ENCODE measurements at places on chromosomes 5 and 9.

- DNase-seq: no peak
- H3K27ac ChIP-seq: no peak overlapping the region
- peaks cover 3% of the 10 kb centered on the region for H3K27me3 ChIP-seq
- no peaks in the 10 kb centered on the region for H3K36me3 ChIP-seq
Observed at GRCh38 chr5:14379739-14380497, 201.7 kb upstream of the OTULINL start.

DNA sequence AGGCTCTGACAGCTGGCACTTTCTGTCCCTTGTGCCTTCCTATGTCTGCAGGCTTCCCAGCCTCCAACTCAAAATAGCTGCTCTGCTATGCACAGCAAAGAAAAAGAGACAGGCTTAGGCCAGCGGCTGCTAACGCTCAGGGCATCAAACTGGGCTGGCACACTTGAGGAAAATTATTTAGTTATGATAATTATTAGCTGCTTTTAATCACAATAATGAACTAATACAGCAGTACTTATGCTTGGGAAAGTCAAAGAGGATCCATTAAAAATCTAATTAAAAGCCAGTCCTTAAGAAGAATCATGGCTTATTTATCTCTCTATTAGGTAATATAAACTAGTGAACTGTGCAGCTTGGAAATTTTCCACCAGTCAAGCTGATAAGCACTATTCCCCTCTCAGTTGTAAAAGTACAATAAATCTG, 233.2 kb downstream of the SLIT3 start:
- H3K36me3 ChIP-seq: no peaks in the 10 kb centered on the region
- H3K4me3 ChIP-seq: no peak overlapping the region
- no peaks in the 10 kb centered on the region for H3K4me1 ChIP-seq
- no peak for DNase-seq
- H3K27me3 ChIP-seq: peaks cover 22% of the 10 kb centered on the region

DNA sequence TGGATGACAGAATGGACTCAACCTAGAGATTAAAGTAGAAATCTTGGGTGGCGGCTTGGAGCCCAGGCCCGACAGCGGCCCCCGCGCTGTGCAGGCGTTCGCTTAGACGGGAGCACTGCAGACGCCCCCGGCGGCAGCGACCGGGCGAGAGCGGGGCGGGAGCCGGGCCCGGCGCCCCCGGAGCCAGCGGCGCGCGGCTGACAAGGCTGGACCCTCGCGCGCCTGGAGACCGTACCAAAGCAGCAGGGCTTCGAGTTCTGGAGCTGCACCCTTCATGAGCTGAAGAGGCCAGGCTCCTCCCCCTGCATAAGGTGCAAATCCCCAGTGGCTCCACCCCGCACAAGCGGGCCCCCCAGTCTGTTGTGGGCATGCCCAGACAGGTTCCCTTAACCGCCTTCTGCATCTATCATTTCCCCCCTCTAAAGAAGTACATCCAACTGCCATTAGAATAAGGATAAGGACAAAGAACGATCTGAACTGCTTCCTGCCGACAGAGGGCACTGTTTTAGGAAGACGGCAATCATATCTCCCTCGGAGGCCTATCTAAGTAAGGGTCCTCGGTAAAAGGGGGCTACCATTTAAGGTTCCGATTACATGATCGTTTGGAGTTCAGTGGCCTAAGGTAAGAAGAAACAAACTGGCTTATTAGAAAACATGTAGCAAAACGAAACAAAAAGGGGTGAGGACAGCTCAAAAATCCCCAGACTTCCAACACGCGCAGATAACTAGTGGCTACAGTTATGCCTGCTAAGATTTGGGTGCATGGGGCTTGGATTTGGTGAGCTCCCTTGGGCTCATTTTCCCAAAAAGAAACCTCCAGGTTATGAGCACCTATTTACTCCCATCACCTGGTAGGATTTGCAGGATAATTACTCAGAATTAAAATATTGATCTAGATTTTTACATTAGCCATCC, 66.3 kb downstream of the RGMB start:
- H3K27me3 ChIP-seq: no peaks in the 10 kb centered on the region
- no peak for DNase-seq
- H3K4me1 ChIP-seq: no peaks in the 10 kb centered on the region
- H3K4me3 ChIP-seq: no peak overlapping the region

GRCh38 chr9:17936365-17936764, 357.5 kb downstream of the SH3GL2 start:
- no peaks in the 10 kb centered on the region for H3K4me1 ChIP-seq
- H3K27me3 ChIP-seq: no peaks in the 10 kb centered on the region

- H3K4me1 ChIP-seq: peaks cover 18% of the 10 kb centered on the region
- no peaks in the 10 kb centered on the region for H3K27me3 ChIP-seq
- no peak overlapping the region for H3K27ac ChIP-seq
- peaks cover 47% of the 10 kb centered on the region for H3K36me3 ChIP-seq
- no peak overlapping the region for H3K4me3 ChIP-seq
- DNase-seq: no peak
Observed at GRCh38 chr9:6838158-6838557, 80.4 kb downstream of the KDM4C start.

- H3K4me3 ChIP-seq: no peak overlapping the region
- H3K27ac ChIP-seq: no peak overlapping the region
- peaks cover 21% of the 10 kb centered on the region for H3K27me3 ChIP-seq
- no peaks in the 10 kb centered on the region for H3K4me1 ChIP-seq
Observed at GRCh38 chr9:116786737-116787136, 99.6 kb downstream of the TRIM32 start.

- no peak for DNase-seq
- no peak overlapping the region for H3K27ac ChIP-seq
- H3K27me3 ChIP-seq: peaks cover 18% of the 10 kb centered on the region
Observed at GRCh38 chr5:172446336-172447051, 7.8 kb downstream of the SH3PXD2B start.

DNA sequence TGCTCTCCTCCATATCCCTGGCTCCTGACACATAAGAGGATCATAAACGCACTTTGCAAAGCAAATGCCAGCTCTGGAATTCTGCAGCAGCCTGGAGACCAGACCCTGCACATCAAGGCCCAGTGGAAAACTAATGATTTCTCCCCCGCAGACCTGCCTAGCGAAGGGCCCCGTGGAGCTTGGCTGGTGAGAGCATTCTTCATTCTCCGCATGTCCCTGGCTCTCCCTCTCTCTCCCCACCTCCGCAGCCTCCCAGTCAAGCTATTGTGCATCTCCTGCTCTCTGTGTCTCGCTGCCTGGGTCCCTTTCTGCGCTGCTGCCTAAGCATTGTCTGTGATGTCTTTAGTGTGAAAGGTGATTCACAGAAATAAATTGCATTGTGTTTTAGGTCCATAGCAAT, 46.7 kb downstream of the GRIA1 start:
- no peaks in the 10 kb centered on the region for H3K4me1 ChIP-seq
- peaks cover 2% of the 10 kb centered on the region for H3K27me3 ChIP-seq
- H3K4me3 ChIP-seq: no peak overlapping the region
- H3K27ac ChIP-seq: no peak overlapping the region

- H3K27ac ChIP-seq: no peak overlapping the region
- H3K4me3 ChIP-seq: no peak overlapping the region
- peaks cover 1% of the 10 kb centered on the region for H3K27me3 ChIP-seq
- peaks cover 2% of the 10 kb centered on the region for H3K36me3 ChIP-seq
Observed at GRCh38 chr5:38621840-38622437, 65.5 kb upstream of the LIFR start.

GRCh38 chr5:148825716-148826052, 727 bp upstream of the ADRB2 start:
- no peaks in the 10 kb centered on the region for H3K36me3 ChIP-seq
- peak overlapping the region; percentile 88 for H3K4me3 ChIP-seq
- peak overlapping the region; percentile 87 for H3K27ac ChIP-seq
- no peaks in the 10 kb centered on the region for H3K27me3 ChIP-seq
- no peak for DNase-seq

DNA sequence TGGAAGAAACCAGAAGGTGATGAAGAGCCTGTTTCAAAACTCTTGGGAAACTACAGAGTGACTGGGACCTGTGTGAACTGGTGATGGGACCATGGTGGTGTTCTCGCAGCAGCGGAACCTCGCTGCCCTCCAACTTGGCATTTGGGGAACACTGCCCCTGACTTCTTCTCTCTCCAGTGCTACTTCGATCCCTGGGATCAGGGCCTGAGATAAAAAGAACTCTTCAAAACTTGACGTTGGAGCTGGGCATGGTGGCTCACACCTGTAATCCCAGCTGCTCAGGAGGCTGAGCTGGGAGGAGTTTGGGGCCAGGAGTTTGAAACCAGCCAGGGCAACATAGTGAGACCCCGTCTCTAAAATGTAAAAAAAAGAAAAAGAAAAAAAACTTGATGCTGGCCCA, 18.1 kb downstream of the PITX1 start:
- DNase-seq: no peak
- no peaks in the 10 kb centered on the region for H3K27me3 ChIP-seq
- H3K4me3 ChIP-seq: no peak overlapping the region
- H3K27ac ChIP-seq: no peak overlapping the region

DNA sequence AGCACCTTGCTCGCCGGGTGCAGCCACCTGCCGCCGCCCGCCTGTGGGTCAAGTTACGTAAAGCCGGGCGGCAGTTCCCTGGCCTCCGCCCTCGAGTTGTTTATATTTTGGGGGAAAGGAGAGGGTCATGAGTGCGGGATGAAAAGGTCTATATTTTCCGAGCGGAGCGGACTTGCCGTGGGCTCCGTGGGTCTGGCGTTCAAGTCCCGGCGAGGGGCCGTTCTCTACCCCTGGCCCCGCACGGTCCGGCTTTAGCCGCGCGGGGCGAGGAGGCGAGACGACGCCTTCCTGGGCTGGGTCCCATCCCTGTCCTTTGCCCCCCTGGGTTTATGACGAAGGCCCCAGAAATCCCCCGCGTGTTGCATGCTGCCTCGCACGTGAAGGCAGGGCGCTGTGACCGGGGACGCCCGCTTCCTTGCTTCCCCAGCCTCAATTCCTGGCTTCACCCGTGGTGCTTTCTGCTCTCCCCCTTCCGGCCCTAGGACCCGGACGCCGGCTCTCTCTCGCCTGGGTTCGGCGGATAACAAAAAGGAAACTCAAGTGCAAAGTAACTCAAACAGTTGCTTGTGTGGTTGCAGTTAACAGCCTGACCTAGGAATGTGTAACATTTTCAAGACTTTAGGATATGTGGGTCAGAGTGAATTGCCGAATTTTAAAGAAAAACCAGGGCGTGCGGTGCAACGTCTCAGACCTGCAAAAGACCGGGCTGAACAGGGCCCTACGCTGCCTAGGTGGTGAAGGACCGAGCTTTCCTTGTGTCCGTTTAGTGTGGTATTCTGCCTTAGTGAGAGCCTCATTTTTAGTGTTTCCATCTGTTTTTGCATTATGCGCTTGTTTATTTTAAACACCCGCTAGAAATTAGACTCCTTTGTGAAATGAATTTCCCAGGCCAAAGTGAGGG, 810 bp downstream of the VPS13A start:
- peak overlapping the region; percentile 96 for H3K4me3 ChIP-seq
- H3K4me1 ChIP-seq: peaks cover 11% of the 10 kb centered on the region
- DNase-seq: peak; percentile 60
- peak overlapping the region; percentile 96 for H3K27ac ChIP-seq

- H3K27me3 ChIP-seq: no peaks in the 10 kb centered on the region
- no peaks in the 10 kb centered on the region for H3K4me1 ChIP-seq
- no peak overlapping the region for H3K4me3 ChIP-seq
- DNase-seq: no peak
- H3K27ac ChIP-seq: no peak overlapping the region
Observed at GRCh38 chr5:144945503-144945902, 774.8 kb downstream of the KCTD16 start.

- DNase-seq: no peak
- H3K4me3 ChIP-seq: no peak overlapping the region
- peaks cover 30% of the 10 kb centered on the region for H3K27me3 ChIP-seq
- H3K27ac ChIP-seq: no peak overlapping the region
Observed at GRCh38 chr9:73009649-73010288, 56.9 kb upstream of the ALDH1A1 start.

DNA sequence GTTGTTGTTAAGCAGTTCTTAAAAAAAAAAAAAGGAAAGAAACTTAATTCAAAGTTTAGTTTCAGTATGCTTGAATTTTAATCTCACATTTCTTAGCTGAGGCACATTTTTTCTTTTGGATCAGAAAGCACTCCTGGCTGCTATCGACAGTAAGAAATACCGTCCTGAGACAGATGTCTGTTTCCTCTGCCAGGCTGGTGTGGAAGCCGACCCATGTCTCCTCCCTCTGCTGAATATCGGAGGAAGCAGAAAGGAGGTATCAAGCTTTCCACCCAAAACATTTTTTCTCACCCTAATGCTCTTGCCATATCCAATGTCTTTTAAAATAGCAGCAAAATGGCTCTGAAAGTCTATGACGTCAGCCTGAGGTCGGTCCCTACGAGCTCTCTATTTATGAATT, 208.1 kb downstream of the TLE4 start:
- H3K27me3 ChIP-seq: peaks cover 3% of the 10 kb centered on the region
- H3K27ac ChIP-seq: no peak overlapping the region
- H3K36me3 ChIP-seq: no peaks in the 10 kb centered on the region
- DNase-seq: no peak
